Upper lobe of right lung (tissue), 1 donor: ENCODE measurements at places on chromosomes 3 and 15.

DNA sequence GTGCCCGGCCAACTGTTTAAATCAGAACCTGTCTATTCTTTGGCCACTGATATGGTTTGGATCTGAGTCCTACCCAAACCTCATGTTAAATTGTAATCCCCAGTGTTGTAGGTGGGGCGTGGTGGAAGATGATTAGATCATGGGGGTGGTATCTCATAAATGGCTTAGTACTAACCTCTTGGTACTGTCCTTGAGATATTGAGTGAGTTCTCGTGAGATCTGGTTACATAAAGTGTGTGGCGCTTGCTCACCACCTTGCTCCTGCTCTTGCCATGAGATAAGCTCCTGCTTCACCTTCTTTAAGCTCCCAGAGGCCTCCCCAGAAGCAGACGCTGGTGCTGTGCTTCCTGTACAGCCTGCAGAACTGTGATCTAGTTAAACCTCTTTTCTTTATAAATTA is 42.4 kb downstream of the REC114 start:
- DNase-seq: no peak

DNA sequence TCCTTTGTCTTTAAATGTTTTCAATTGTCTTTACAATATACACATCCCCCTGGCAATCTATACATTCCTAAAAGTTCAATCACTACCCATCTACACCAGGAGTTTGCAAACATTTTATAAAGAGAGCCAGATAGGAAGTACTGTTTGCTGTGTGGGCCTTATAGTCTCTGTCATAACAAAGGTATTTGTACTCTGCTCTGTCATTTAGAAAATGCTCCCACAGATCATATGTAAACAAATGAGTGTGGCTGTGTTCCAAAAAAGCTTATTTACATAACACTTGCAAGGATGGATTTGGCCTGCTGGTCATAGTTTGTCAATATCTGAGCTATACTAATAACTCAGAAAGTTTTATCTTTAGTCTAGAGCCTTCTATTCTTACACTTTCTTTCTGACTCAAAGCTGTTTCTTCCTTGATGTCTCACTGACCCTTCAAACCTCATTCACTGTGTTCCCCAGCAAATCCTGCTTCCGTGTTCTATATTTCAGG is 511.9 kb downstream of the GBE1 start:
- no peak for DNase-seq

DNA sequence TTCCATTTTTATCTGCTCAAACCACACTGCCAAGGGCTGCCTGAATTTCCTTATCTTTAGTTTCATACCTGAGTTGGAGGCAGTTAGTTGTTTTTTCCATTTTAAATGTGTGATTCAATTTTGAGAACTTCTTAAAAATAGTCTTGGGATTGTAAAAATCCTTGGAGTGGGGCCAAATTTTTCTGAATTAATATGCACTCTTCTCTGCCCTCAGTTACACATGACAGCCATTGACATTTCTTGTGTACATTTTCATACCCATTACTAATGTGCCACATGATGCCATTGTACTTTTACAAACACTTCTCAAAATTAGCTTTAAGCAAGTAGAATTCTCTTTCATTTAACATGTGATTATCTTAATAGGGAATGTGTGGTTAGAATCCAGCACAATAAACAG is 141.7 kb downstream of the C3orf38 start:
- DNase-seq: no peak

DNA sequence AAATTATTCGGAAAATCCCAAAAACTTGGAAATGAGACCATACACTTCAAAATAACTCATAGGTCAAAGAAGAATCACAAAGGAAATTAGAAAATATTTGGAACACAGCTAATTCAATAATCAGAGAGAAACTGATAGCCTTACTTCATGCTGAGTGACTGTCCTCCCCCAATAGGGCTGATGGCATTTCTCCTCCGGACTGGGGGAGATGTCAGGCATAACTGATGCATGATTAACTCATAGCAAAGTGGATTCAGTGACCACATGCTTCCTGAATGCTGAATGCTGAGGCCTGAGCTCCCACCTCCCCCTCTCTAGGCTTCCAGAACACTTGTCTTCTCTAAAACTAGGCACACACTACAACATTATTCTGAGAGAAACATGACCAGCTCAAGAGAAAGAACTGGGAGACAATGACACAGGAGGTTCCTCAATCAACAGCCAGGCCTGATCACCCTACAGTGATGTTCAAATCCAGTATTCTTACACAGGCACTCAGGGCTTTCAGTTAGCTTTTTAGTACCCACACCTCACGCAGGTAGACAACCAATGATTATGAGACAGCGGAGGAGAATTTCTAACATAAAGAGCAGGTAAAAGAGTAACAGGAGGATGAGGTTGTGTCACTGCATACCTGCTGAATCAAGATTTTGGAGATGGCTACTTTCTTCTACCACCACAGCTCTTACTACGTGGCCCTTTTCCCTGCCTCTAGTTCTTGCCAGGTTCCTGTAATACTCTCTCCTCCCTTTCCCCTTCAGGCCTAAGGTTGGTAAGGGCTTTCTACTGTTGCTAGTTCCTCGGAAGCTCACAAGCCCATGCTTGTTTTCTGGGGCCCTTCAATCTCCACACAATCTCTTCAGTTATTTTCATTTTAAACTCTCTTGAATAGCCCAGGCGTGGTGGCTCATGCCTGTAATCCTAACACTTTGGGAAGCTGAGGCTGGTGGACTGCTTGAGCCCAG is 96.1 kb downstream of the FMN1 start:
- no peak for DNase-seq

- no peak for DNase-seq
Measured at GRCh38 chr3:122148941-122149627, 34.4 kb upstream of the CASR start.

- DNase-seq: peak; percentile 89
Measured at GRCh38 chr3:49411535-49411967, 225 bp downstream of the RHOA start.

DNA sequence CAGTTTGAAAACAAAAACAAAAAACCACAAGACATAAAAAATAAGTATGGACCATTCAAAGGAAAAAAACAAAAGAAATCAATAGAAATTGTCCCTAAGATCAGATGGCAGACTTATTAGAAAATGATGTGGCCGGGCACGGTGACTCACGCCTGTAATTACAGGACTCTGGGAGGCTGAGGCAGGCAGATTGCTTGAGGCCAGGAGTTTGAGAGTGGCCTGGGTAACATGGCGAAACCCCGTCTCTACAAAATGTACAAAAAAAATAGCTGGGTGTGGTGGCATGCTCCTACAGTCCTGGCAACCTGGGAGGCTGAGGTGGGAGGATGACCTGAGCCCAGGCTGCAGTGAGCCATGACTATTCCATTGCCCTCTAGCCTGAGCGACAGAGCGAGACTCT is 16.6 kb downstream of the SPCS1 start:
- DNase-seq: no peak

- DNase-seq: no peak
Measured at GRCh38 chr15:83845230-83845629, 191.3 kb downstream of the ADAMTSL3 start.

GRCh38 chr3:23239211-23240068 is 36.3 kb downstream of the UBE2E2 start:
- DNase-seq: no peak

DNA sequence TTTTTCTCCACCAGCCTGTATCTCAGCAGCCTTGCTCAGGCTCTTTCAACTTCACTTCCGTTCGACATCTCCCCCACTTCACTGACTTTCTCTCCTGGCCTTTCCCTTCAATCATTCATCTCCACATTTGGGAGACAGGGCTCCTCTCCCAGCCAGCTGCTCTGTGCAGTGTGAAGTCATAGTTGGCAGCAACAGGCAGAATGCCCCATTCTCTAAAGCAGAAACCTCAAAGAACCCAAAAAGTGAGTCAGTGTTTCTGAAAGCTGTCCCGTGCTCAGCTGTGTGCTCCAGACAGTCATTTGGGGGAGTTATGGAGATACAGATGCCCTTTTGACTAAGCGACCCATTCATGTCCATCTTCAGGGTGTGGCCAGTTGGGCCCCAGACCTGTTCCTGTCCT is 54.3 kb downstream of the NTRK3 start:
- no peak for DNase-seq

- DNase-seq: no peak
Measured at GRCh38 chr15:74156678-74157411, 16.7 kb upstream of the ISLR start.

- DNase-seq: no peak
Measured at GRCh38 chr3:81033684-81034083, 727.8 kb downstream of the GBE1 start.

DNA sequence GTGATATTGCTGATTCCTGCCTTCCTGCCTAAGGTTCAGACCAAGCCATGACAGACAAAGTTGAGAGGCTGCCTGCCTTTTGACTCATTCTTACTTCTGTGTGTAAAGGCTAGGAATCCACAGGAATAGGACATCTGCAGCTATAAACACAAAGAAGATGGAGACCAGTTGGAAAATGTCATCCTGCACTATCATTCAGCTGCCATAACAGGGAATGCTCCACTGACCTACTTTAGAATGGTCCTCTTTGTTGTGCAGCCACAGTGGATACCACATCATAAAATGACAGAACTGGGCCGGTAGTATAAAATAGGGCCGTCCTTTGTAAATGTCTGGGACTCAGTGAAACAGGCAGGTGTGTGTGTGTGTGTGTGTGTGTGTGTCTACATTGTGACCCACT is 75.1 kb downstream of the STAC start:
- DNase-seq: no peak

DNA sequence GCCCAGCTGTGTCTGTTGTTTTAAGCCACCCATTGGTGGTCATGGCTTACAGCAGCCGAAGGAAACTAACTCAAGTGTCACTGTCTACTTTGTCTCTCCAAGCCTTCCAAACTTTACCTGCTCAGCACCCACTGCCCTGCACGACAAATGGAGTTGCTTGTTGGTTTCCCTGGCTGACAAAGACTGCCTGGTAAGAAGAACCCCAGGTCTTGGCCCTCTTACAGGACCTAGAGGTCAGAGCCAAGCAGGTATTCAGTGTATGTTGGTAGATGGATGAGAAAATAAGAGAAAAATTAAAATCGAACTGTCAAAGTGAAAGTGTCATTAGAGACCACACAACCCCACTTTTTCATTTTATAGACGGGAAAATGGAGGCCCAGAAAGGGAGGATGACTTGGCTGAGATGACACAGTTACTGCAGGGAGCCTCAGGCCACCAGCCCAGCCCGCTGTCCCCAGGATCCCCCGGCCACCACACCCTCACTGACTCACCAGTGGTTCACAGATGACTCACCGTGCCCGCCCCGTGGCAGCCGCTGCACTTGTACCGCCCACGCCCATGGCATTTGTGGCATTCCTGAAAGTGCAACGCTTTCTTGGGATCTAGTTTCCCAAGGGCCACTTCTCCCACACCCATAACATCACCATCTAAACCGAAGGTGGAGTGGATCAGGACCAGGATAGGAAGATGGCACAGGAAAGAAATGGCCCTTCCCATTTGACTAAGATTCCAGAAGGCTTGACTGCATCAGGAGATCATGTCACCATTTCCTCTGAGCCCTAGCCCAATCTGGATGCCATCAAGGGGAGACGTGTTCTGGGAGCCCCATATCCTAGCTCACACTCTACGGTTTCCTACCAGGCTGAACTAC is 15.2 kb downstream of the SSUH2 start:
- DNase-seq: peak; percentile 87

DNA sequence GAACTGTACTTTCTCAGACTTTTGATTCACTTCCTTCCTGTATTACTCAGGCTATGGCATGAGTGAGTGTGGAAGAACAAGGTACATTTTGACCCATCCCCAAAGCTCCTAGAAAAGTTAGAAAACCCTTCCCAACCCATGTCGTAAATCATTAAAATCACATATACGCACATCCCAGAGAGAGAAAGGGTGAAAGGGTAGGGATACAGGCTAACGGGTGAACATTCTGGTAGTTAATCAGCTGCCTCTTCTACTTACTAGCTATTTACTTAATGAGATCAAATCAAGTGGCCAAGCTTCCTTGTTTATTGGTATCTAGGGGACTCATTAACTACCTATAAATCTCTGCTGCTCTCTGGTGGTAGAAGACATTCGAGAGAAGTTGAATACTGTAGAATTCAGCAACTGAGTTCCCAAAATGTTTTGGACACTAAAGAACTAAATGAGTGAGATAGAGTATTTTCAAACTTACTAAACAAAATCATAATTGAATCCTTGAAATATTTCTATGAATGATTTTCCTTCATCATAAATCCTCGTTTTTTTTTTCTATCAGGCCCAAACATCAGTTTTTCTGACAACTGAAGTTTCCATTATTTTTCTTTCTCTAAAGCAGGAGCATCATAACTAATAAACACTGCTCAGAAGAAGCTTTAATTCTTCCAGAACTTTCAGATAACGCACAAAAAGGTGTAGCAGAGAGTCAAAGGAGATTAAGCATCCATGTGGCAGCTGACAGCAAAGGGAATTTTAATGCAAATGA is 124.2 kb downstream of the IMPG2 start:
- DNase-seq: no peak

DNA sequence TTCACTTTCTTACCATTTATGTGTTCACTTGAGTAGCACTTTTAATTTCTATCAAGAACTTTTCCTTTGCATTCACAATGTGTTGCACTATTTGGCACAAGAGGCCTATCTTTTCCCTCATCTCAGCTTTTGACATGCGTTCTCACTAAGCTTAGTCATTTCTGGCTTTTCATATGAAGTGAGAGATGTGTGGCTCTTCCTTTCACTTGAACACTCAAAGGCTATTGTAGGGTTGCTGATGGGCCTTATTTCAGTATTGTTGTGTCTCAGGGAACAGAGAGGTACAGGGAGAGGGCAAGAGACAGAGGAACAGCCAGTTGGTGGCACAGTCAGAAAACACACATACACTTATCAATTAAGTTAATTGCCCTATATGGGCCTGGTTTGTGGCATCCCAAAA is 127.4 kb upstream of the MLF1 start:
- DNase-seq: no peak

DNA sequence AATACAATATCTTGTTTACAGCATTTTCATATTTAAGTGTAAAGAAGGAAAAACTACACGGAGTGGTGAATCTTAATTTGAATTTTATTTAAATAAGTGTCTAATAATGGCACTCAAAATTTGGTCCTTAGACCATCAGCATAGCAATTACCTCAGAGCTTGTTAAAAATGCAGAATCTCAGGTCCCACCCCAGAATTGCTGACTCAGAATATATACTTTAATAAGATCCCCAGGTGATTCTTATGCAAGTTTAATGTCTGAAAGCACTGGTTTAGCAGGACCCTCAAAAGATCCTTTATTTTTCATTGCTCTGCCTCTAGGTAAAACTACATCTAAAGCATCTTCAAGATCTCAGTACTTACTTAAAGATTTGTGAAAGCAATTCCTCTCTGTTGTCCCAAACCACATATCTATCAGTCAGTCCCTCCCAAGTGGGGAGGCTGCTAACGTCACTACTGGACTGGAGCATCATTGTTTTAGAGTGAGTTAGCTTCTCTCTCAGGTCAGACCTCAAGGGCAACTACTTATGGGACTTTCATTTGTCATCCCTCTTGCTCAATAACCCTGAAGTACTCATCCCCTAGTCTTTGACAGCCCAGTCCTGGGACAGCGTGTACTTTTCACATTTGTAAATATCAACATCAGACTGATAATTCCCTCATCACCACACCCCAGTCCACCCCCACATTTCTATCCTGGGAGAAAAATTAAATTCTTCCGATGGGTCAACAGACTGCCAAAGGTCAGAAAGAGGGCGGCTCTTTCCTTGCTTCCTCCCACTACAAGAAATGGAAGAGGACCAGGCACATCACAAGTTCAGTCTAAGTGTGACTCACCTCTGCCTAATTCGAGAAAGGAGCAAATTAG is 76.7 kb downstream of the CBLB start:
- DNase-seq: no peak

GRCh38 chr3:72384602-72385001 is 463.6 kb downstream of the SHQ1 start:
- no peak for DNase-seq

GRCh38 chr15:62482785-62483429 is 317.8 kb upstream of the C2CD4B start:
- DNase-seq: no peak

GRCh38 chr3:15635121-15635661 is 33.6 kb downstream of the BTD start:
- DNase-seq: no peak
